ENCODE measurements at places on chromosomes 5 and 9.

DNA sequence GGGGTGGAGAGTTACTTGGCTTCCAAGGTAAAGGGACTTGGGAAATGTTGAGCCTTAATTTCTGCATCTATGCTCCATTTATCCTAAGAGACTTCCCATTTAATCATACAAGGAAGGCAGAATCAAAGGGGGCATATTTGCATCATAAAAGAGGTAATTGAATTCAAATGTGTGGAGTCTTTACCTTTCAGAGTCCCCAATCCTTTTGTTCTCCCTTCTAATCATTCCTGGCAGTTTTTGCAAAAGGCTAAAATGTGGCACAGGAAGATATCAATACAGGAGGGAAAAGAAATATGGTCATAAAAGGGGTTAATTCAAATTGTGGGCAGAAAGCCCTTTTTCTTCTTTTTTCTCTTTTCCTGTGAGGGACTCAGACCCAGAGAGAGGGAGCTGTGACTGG lies 69.5 kb downstream of the SFXN1 start:
- DNase-seq = no peak

- DNase-seq = no peak
Measured at GRCh38 chr9:137502008-137502911, 43.1 kb upstream of the NSMF start.

- DNase-seq = peak; percentile 29
Measured at GRCh38 chr9:97985058-97985861, 2.1 kb downstream of the ANP32B start.

DNA sequence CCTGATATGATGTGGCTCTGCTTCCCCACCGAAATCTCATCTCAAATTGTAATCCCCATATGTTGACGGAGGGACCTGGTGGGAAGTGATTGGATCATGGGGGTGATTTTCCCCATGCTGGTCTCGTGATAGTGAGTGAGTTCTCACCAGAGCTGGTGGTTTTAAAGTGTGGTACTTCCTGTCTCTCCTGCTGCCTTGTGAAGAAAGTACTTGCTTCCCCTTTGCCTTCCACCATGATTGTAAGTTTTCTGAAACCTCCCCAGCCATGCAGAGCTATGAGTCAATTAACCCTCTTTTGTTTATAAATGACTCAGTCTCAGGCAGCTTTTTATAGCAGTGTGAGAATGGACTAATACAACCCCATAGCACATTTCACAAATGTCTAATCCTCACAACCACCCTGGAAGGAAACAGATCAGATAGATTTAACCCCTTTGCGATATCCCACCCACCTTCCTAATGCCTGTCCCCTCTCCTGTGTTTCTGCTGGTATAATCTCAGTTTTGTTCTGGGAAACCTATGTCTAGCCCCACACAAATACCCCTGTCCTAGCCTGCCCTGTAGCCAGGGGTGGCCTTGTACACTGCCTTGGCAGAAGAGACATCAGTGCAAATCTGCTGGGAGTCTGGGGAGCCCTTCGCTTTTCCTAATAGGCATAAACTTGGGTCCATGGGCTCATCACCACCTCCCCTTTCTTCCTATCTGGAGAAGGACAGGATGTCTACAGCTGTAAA lies 157.0 kb upstream of the RAI14 start:
- DNase-seq = no peak

- DNase-seq = no peak
Measured at GRCh38 chr5:16935231-16936149, 598 bp downstream of the MYO10 start.

DNA sequence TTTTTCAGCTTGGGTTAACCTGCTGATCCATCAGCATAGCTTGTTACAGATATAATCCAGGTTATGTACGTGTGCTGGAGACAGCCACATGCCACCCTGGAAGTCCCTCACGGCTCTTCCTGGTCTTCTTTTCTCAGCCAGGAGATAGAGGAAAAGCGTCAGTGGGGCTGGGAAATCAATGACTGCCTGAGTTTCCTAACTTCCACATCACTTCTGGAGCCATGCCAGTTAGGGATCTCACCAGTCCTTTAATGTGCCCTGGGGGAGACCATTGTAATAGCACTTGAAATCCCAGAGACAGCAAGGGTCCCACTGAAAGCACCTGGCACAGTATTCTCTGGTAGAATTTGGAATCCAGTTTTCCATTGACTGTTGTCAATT lies 29.2 kb downstream of the ANXA2R start:
- DNase-seq = no peak

DNA sequence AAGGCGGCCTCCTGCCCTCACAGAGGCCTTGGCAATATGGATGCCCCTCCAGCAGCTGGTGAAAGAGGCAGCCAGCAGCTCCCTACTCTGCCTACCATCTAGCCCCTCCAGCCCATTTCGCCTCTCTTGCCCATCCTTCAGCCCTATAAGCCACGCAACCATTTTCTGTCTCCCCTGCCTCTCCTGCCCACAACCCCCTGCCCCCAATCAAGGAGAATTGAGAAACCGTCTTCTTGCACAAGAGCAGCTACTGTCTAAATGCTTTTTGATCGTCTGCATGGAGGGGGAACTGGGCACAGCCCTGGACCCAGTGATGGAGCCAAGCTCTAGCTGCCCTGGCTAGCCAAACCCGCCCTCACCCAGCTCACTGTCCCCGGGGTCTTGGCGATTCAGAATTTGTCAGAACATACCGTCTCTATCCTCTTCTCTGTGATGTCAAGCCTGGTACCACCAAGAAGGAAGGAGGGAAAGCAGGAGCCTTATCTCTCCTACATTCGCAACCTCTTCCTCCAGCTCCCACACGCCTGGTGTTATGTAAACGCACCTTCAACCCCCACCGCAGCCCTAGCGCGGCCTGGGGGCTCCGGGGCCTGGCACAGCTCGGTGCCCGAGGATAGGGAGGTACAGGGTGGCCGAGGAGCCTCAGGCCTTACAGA lies 1.2 kb downstream of the SPRY4 start:
- DNase-seq = no peak

GRCh38 chr5:67858471-67859031 lies 357.0 kb upstream of the PIK3R1 start:
- no peak for DNase-seq

GRCh38 chr9:32350682-32351081 lies 33.8 kb upstream of the ACO1 start:
- no peak for DNase-seq

DNA sequence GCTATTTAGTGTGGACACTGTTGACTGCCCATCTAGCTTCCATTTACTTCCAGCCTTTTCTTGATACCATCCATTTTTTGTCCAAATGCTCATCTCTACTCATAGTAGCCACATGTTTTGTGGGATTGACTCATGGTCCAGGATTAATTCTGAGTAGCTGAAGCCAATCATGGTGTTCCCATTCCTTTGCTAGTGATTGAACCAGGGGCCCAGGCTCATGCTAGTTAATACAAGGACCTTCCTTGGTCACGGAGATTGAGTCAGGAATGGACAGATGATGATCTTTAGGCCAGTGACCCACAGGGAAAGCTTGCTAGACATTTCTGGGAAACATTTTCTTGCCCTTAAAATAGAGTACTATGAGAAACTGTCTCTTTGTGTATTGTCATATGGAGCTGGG lies 272.9 kb upstream of the RIOK2 start:
- no peak for DNase-seq

DNA sequence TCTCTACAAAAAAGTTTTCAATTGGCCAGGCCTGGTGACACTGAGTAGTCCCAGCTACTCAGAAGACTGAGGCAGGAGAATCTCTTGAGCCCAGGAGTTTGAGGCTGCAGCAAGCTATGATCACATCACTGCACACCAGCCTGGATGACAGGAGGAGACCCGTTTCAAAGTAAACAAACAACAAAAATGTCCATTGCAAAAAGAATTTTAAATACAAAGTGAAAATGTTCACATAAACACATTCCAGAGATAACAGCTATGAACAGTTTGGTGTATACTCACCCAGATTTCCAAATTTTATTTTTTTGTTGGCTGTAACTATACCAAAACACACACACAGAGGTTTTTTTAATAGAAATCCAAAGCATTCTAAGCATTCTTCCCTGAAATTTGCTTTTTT lies 39.8 kb downstream of the ADRA1B start:
- no peak for DNase-seq

DNA sequence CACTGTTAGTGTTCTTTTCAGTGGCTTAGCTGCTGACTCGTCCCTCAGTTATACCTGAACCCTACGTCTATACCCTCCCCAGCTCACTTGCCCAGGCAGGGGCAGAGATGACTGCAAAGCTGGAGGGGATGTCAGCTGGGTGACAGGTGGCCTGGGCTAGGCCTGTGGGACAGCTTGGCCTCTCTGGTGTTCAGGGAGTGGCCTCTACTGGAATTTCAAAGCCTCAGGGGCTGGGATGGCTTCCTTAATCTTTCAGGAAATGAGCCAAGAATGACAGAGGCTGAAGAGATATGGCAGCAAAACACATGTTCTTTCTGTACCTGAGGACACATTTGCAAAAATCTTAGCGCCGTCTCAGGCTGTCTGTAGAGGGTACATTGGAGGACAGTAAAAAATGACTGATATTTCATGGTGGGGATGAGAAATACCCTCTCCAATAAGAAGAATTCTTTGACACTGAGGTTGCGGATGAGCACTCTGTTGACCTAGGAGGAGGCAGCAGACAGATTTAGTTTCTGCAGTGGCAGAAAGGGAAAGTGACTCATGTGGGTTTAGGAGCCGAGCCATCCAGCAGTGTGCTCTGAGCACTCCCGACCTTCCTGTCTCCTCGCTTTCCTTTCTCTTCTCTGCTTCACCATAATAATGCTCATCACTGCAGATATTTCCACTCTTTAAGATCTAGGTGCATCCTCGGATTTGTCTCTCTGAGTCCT lies 54.4 kb downstream of the ENTREP1 start:
- no peak for DNase-seq

- DNase-seq = no peak
Measured at GRCh38 chr5:179879003-179879689, 20.5 kb upstream of the MRNIP start.

Data from T-helper 9 cell (primary cell).